ENCODE measurements at places on chromosomes 2 and 18.

GRCh38 chr2:120874888-120875275 is 139.2 kb downstream of the GLI2 start:
- no peak for DNase-seq

GRCh38 chr2:960061-960736 is 9.6 kb downstream of the SNTG2 start:
- DNase-seq, result no peak

DNA sequence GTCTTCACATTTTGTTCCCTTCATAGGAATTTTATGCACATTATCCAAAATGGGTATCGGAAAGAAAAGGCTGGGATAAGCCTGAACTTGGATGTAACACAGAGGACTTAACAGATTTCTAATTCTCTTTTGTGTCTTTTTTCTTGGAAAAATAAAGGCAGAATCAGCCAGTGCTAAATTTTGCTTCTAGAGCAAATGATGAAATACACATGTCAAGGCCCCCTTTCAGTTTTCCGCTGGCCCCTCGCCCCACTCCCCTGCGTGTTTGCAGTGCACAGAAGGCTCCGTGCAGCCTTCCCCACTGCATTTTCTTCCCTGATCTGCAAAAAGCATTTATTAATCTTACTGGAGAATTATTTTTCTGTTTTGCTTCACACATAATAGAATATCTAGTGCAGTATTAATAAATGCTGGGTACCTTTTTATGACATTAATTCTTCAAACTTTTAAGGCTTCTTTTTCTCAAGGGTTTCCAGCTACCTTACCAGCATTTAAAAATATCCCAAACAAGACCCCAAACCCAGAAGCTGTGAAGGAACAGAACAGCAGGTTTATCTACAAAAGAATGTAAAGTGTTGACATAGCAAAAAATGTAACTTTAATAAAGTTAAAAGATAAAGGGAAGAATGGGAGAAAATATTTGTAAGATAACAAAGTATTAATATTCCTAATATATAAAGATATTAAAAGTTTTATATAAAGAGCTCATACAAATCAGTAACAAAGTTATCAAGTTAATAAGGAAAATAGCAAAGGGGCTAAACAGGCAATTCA is 81.3 kb upstream of the SPTBN1 start:
- DNase-seq, result no peak

GRCh38 chr2:208049006-208049405 is 23.7 kb upstream of the PLEKHM3 start:
- DNase-seq, result no peak

- no peak for DNase-seq
Observed at GRCh38 chr2:194769030-194769429, 888.0 kb upstream of the SLC39A10 start.

DNA sequence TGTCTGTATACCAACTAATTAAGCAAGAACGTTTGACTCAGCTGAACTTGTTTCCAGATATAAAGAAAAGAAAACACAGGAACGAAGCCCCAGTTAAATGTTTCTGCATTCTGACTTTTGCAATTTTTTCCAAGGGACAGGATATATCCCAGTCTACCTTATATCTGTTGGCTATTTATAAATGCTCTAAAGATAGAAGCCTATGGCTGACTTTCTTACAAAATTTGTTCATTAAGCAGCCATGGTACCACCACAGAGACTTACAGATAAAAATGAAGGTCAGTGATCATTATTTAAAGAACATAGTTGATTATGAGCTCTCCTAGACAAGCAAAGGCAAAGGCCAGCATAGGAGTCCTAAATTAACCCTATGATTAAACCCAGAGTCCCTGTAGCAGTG is 462.7 kb upstream of the SPHKAP start:
- no peak for DNase-seq

DNA sequence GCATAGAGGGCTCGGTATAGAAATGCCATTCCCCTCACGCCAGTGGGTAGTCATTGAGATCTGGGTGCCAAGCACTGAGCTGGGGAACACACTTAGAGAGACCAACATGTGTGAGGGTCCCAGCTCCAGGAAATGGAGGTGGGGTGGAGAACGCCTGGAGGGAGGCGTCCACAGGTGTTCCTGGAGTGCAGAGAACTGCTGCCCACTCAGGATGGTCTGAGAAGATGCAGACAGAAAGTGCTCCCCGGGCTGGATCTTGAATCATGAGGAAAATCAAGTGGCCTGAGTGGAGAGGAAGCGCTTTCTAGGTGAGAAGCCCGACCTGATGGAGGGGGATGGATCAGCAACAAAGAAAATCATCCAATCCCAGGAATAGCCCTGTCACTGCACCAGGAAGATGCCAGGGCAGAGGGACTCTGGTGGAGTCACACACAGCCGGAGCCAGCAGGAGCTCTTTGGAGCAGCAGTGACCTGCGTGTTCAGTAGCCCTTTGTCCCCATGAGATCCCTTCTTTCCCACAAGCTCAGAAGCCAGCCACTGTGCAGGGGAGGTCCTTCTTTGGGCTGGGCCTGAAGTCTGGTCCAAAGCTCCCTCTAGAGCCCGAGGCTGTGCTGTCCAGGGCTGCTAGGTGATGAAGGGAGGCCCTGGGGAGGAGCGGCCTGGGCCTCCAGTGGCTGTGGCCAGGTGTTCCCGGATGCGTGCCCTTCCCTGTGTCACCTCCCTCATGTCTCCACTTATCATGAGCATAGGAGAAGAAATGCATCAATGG is 112.3 kb downstream of the RNF144A start:
- DNase-seq, result no peak

- peak; percentile 20 for DNase-seq
Observed at GRCh38 chr2:6986301-6986911, 69.2 kb downstream of the RNF144A start.

DNA sequence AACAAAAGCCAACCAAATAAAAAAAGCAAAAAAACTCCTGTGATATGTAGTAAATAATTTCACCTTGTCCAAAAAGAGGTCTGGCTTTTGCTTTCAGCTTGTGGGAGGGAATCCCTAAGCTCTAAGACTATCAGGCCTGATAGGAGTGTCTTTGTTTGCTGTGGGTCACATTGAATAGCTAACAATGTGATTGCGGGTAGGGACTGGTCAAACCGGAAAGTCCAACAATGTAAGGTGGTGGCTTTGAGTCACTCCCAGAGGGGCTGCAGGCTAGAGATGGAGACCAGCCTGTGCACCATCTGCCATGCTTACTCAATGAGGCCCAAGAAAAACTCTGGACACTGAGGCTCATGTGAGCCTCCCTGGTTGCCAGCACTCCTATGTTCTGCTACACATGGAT is 192.9 kb downstream of the TFCP2L1 start:
- no peak for DNase-seq

- DNase-seq, result no peak
Observed at GRCh38 chr2:128978212-128978611, 659.5 kb upstream of the HS6ST1 start.

DNA sequence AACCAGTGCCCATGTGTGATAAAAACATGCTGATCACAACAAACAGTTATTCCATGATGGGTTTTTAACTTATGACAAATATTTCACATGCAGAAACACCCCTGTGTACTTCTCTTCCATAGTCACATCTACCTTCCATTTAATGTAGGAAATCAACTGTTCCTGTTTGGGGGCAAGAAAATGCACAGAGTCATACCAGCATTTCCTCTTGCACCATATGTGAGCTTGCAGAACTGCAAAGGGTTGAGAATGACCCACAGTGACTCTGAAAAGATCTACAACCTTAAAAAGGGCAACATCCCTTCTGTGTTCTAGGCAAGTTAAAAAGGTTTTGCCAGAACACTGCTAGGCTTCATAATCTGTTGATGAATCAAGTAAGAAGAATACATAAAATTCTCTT is 9.9 kb downstream of the BMP10 start:
- DNase-seq, result no peak

- no peak for DNase-seq
Observed at GRCh38 chr2:107607054-107607453, 219.6 kb upstream of the RGPD4 start.

DNA sequence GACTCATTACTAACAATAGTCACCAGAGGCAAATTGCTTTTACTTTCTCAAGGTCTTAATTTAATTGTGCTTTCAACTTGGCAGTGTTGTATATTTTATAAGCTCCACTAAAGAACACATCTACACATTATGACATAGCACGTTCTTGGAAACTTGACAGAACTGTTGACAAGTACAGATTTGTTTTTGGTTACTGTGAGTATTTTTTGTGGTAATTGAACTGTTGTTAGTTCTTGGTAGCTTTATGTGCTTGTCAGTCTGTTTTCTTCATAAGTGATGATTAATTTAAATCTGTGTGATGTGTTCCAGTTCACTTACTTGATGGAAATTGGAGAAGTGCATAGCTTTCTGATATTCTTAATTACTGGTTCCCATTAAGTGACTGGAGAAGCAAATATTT is 63.9 kb downstream of the COMMD1 start:
- peak; percentile 29 for DNase-seq

- no peak for DNase-seq
Observed at GRCh38 chr2:119260646-119261492, 37.2 kb downstream of the STEAP3 start.

GRCh38 chr2:88027697-88028389 is 11.5 kb upstream of the RNU2-63P start:
- DNase-seq, result no peak

DNA sequence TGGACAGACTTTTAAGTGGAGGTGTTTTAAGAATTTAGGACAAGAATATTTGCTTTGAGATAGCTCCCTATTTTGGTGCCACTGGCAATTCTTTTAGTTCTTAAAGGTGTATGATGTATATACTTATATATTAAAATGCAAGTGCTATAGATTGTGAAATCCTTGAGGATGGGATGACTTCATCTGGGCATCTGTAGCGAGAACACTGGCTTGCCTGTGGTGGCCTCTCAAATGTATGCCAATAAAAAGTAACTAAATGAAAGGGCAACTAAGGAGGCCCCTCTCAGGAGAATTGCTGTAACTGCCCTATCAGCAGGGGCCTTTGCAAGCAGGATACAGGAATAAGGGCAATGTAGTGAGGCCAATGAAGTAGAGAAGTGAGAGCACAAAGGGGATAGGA is 2.6 kb upstream of the THUMPD2 start:
- peak; percentile 19 for DNase-seq

DNA sequence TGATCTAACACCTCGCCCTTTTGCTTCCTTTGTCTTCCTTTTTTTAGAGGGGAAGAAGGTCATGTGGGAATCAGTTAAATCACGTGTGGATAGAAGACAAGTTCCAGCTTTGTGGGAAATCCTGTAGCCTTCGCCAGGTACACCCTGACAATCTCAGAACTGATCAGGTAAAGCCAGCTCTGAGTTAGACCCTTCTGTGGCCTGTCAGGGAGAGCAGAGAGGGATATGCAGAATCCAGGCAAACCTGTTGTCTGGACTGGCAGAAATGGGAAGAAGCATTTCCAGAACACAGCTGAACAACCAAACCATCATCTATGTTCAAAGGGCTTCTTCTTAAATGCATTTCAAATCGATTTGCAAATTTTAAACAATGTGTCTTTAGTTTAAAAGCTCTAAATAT is 247.4 kb upstream of the FN1 start:
- no peak for DNase-seq

DNA sequence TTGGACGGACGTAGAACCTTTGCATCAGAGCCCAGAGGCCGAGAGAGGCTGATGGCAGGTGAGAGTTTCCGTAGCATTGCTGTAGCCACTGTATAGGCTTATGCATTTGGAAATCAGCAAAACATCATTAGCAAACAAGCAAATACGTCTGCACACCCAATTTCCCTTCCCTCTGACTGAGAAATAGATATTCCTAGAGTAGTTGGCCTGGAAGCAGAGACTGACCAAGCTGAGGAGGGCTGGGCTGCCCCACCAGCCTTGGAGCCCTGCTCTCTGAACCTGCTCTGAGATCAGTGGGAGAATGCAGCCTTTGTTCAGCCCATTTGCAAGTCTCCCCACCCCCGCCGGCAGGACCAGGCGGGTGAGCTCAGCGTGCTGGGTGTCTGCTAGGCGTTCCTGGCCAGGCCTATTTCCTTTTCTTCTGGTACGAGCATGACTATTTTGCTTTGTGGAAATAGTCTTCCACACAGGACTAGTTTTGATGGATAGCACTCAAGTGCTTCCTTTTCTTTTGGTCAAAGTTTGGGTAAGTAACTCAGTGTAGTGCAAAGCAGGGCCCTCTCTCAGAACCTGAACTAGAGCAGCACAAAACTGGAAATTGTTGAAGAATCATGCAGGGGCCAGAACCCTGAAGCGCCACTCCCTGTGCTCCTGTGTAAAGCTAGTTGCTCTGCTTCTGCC is 21.9 kb upstream of the RNF149 start:
- no peak for DNase-seq

DNA sequence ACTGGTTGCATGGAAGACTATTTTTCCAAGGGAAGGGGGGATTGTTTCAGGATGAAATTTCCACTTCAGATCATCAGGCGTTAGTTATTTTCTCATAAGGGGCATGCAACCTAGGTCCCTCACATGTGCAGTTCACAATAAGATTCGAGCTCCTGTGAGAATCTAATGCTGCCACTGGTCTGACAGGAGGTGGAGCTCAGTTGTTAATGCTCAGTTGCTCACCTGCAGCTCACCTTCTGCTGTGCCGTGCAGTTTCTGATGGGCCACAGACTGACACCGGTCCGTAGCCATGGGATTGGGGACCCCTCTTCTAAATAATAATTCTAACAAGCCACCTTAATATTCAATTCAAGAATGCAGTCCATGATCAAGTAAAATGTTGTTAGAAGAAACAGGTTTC is 34.9 kb downstream of the PLCL1 start:
- DNase-seq, result no peak

DNA sequence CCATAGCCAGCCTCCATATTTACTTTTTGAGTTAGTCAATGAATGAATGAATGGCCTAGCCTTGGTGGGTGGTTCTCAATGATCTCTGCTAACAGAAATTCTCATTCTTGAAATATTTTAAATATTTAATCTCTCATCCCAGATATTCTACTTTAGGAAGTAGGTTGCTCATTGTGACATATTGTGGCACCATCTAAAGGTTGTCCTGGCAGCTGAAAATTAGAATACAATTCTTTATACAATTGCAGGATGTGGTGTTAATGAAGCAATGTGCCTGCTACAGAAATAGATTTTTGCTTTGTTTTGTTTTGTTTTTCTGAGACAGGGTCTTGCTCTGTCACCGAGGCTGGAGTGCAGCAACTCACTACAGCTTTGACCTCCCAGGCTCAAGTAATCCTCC is 35.8 kb downstream of the SCG2 start:
- DNase-seq, result no peak

DNA sequence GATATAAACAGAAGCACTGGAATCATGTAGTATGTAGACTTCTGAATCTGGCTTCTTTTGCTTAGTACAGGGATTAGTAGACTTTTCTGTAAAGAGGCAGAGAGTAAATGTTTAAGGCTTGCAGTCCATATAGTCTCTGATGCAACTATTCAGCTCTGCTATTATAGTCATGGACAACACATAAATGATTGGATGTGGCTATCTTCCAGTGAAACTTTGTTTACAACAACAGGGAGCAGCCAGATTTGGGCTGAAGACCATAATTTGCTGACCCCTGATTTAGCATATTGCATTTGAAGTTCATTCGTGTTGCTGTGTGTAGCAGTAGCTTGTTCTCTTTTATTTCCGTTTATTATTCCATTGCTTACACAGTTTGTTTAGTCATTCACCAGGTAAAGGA is 55.0 kb downstream of the GPD2 start:
- no peak for DNase-seq

GRCh38 chr2:239688122-239688681 is 287.4 kb upstream of the HDAC4 start:
- DNase-seq, result no peak

GRCh38 chr2:238032755-238033337 is 28.0 kb upstream of the SCLY start:
- no peak for DNase-seq

- DNase-seq, result no peak
Observed at GRCh38 chr2:234487356-234487755, 9.5 kb downstream of the ARL4C start.

Data from fibroblast of mammary gland (primary cell).